ENCODE measurements at places on chromosomes 5 and 9. TPM values are rescaled to one million over a fixed set of nuclear protein-coding genes. Genes with fewer than 3 reads are reported as not detected.

LCN9 gene
- total RNA-seq = not detected

DNA sequence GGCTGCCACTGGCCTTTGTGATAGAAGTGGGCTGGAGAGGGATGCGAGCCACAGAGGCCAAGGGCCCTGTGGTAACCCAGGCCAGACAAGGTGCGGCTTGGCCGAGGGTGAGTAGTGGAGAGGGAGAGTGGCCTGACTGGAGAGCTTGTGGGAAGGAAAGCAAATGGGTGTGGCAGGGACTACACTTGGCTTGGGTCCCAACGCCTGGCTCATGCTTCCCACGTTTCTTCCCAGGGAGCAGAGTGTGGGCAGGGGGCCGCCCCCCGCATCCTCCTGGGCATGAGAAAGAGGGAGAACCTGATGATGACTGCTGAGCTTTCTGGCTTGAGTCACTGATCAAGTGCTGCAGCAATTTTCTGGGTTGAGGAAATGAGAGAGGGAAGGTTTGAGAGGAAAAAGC lies 95.7 kb downstream of the ANKH start:
- no peak for DNase-seq

DNA sequence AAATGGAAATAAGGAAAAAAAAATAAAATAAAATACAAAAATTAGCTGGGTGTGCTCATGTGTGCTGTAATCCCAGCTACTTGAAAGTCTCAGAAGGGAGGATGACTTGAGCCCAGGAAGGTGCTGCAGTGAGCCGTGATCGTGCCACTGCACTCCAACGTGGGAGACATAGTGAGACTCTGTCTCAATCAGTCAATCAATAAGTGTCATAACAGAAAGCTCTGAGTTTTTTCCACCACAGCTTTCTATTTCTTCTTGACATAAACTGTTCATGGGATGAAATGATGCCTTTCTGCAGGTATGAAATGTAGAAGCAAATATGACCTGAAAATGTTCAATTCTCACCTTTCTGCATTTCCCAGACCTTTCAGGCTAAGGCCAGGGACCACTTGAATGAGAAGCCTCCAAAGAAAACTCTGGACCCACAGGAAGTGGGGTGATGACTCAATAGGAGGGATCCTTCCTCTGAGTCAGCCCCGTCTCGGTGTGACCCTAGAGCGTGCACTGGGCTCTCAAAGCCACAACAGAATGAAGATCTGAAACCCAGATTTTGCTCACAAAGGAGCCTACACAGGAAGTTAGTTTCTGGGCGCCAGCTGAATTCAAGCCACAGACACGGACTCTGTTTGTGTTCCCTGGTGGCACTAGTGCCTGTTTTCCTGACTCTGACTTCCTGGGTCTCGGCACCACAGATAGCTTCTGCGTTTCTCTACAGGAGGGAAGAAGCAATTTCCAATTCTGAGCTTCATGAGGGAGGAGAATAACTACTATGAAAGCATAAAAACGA lies 62.0 kb downstream of the ANKH start:
- DNase-seq = no peak

GRCh38 chr5:979100-979817 lies 29.3 kb upstream of the NKD2 start:
- no peak for DNase-seq

DNA sequence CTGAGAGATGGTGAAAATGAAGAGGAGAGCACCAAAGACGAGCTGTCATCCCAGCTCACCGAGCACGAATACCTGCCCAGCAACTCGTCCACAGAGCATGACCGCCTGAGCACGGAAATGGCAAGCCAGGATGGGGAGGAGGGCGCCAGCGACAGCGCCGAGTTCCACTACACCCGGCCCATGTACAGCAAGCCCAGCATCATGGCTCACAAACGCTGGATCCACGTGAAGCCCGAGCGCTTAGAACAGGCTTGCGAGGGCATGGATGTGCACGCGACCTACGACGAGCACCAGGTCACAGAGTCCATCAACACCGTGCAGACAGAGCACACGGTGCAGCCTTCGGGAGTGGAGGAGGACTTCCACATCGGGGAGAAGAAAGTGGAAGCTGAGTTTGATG lies 27.4 kb upstream of the ZBTB34 start:
- no peak for DNase-seq

GRCh38 chr9:14379280-14379679 lies 65.3 kb upstream of the NFIB start:
- no peak for DNase-seq

- no peak for DNase-seq
These were observed 17.9 kb downstream of the SLC24A2 start for GRCh38 chr9:19770973-19771372.

BBLN gene
- 276 TPM for total RNA-seq

DNA sequence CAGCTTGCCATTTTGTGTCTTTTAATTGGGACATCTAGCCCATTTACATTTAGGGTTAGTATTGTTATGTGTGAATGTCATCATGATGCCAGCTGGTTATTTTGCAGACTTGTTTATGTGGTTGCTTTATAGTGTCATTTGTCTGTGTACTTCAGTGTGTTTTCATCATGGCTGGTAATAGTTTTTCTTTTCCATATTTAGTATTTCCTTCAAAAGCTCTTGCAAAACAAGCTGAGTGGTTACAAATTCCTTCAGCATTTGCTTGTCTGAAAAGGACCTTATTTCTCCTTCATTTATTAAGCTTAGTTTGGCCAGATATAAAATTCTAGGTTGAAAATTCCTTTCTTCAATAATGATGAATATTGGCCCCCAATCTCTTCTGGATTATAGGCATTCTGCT lies 28.5 kb upstream of the TNFSF15 start:
- DNase-seq = no peak

DNA sequence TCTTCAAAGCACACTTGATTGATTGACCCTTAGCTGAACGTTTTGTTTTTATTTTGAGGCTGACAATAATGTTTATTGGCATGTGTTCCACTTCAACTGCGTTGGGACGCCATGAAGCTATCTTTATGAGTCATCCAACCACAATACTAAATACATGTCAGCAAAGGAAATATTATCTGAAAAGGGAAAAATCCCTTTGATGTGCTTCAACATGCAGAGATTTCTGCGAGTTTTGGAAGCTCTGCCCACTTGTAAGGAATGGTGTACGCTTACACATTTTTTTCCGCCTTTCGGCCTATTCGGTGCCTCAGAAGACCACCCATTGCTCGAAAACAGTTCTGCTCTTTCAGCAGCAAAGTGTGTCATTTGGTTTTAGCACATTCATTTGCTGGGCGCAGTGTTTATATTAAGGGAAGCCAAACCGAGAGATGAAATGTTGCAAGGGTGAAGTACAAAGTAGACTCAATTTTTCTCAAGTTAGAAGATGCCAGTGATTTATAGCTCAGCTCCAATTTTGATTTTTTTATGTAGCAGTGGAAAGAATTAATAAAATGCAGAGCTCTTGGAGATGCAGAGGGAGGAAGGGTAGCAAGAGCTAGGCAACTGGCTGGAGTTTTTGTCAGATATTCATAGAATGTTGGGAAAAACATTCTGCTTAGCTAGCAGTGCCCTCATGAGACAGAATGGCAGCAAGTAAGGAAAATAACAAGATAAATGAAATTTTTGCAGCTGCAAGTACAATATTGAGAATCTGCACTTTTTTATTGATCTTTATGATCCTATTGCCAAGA lies 68.9 kb downstream of the PRDM6 start:
- no peak for DNase-seq

DNA sequence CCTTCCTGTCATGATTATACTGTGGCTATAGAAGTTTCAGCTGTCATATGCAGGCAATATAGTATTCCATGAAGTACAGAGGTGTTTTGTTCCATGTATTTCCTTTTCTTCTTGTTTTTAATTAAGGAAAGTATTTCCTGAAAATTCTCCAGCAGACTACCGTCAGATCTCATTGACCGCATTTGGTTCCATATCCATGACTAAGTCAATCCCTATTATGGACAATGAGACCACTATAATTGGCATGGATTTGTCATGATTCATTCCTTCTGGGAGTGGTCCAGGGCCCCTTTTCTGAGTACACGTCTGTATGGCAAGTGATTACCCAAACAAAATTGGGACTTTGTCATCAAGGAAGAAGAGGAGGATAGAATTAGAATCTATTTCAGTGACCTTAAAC lies 283.2 kb upstream of the CLINT1 start:
- DNase-seq = no peak

- DNase-seq = no peak
These were observed 26.3 kb downstream of the SEMA5A start for GRCh38 chr5:9519537-9519936.

- DNase-seq = no peak
These were observed 776.2 kb downstream of the SEMA5A start for GRCh38 chr5:8769631-8770030.

PARP8 gene
- 25.0 TPM for total RNA-seq

FBP2 gene
- not detected for total RNA-seq

OLFM1 gene
- 30.4 TPM for total RNA-seq

DNA sequence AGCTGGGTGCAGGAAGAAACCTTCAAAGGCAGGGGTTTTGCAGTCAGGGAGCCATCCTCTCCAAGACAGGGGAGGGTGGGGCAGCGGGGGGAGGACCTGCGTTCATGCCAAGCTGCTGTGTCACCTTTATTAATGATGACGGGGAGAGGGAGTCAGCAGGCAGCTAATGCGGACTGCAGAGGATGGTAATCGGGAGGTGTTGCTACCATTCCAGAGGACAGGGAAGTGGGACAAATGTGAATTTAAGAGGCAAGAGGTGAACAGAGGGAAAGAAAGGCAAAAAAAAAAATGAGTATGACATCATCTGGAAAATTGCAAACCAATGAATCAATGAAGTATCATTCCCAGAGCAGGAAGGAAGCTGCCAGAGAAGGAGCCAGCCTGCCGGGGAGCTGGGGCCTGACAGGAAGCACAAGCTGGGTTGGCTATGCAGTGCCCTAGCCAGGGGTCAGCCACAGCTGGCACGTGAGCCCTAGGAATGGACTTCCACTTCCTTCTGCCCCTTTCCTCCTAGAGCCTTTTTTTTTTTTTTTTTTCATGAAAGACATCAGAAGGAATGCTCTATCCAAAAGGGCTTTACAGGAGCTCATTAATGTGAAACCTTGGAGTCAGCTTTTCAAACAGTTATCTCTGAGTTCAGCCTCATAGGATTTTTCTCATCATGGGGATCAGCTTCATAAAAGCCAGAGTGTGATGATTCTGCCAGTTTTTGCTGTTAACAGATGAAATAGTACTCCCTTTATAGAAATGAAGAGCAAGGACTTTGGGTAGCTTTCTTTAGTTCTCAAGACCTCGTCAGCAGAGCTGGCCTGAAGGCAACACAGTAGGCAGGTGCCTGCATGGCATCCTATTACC lies 9.2 kb downstream of the INSYN2B start:
- no peak for DNase-seq

NMUR2 gene
- total RNA-seq = not detected

- DNase-seq = no peak
These were observed 10.9 kb downstream of the CEP72 start for GRCh38 chr5:622946-623522.

GRCh38 chr5:6574537-6575245 lies 58.2 kb downstream of the NSUN2 start:
- DNase-seq = no peak

MEF2C gene
- total RNA-seq = 1.2 TPM

DNA sequence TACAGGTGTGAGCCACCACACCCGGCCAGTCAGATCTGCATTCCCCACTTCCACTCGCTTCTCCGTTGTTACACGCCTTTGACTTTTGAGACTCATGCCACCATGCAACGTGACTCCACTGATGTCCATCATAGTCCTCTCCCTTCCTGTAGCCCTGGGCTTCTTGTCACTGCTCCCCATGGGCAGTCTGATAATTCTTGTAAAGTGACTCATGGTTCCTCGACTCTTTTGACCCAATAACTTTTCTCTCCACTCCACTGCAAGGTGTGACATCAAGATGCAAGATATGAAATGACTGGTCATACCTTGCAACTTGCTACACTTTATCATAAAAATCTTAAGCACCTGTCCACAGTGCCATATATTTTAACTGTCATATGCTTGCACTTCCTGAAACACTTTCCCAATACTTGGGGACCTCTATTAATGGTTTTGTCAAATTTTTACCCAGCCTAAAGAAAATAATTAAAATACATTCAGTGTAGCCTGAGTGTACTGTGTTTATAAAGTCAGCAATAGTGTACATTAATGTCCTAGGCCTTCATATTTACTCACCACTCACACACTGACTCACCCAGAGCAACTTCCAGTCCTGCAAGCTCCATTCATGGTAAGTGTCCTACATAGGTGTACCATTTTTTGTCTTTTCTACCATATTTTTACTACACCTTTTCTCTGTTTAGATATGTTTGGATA lies 18.6 kb upstream of the ANKRD18A start:
- DNase-seq = no peak

OR1L6 gene
- not detected for total RNA-seq

HRH2 gene
- 5.9 TPM for total RNA-seq

TRPM3 gene
- 8.2 TPM for total RNA-seq

CEMIP2 gene
- 70.4 TPM for total RNA-seq

Measured in GM23338 (cell line).